ENCODE measurements at places on chromosomes 12 and 14. TPM values are rescaled to one million over a fixed set of nuclear protein-coding genes. Genes with fewer than 3 reads are reported as not detected.

Gene TAS2R43
- 0.53 TPM for total RNA-seq

DNA sequence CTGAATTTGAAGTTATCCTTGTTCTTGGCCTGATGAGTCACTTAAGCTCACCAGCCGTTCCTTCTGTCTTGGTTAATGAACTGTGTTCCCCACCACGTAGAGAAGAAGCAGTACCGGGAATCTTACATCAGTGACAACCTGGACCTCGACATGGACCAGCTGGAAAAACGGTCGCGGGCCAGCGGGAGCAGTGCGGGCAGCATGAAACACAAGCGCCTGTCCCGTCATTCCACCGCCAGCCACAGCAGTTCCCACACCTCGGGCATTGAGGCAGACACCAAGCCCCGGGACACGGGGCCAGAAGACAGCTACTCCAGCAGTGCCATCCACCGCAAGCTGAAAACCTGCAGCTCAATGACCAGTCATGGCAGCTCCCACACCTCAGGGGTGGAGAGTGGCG, 68.2 kb downstream of the FRMD6 start:
- H3K36me3 ChIP-seq, result no peaks in the 10 kb centered on the region
- H3K4me3 ChIP-seq, result no peak overlapping the region
- no peak overlapping the region for H3K27ac ChIP-seq
- H3K4me1 ChIP-seq, result peaks cover 8% of the 10 kb centered on the region
- no peak for DNase-seq

Gene RD3L
- total RNA-seq, result not detected

DNA sequence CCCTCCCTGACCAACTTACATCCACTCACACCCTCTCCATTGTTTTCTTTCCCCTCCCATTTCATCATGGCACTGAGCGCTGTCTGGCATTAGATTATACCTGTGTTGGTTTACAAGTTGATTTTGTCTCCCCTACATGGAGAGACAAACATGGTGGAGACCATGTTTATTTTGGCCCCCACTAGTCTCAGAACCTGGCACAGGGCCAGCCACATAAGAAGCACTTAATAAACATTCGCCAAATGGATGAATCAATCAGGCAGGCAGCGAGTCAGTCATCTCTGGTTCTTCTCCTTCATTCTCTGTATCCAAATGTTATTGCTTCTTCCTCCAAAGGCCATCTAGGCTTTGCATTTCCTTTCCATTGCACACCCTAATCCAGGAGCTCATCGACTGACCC, 177.4 kb downstream of the DPF3 start:
- H3K27me3 ChIP-seq, result peaks cover 7% of the 10 kb centered on the region
- no peak for DNase-seq
- peaks cover 46% of the 10 kb centered on the region for H3K4me1 ChIP-seq
- H3K27ac ChIP-seq, result no peak overlapping the region
- no peak overlapping the region for H3K4me3 ChIP-seq

DNA sequence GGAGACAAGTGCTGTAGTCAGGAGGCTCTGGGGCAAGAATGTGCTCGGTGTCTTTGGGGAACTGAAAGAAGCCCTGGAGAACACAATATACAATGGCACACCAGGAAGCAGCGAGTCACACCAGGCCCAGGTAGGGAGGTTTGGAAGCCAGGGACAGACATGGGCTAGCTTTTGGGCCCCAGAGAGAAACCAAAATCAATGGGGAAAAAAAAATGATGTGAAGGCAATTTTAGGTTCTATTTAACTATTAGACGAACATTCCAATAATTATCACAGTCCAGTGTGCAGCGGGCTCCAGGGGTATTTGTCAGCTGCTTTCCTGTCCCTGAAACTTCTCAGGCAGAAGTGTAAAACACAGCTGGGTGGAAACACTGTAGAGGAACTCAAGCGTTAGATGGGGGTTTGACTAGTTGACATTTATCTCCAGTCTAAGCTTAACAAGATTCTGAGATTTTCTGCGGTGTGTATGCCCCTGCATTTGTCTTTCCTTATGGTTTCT, 21.8 kb upstream of the EGLN3 start:
- no peak for DNase-seq
- no peak overlapping the region for H3K4me3 ChIP-seq
- H3K4me1 ChIP-seq, result no peaks in the 10 kb centered on the region
- peaks cover 3% of the 10 kb centered on the region for H3K27me3 ChIP-seq
- H3K36me3 ChIP-seq, result no peaks in the 10 kb centered on the region

GRCh38 chr12:75350413-75350812, 15.9 kb downstream of the GLIPR1L1 start:
- no peak overlapping the region for H3K27ac ChIP-seq
- H3K4me1 ChIP-seq, result peaks cover 22% of the 10 kb centered on the region
- DNase-seq, result no peak
- H3K27me3 ChIP-seq, result no peaks in the 10 kb centered on the region
- no peak overlapping the region for H3K4me3 ChIP-seq

GRCh38 chr12:53176750-53177149, 3.8 kb upstream of the ZNF740 start:
- H3K4me3 ChIP-seq, result no peak overlapping the region
- no peak for DNase-seq
- H3K27ac ChIP-seq, result no peak overlapping the region
- peaks cover 5% of the 10 kb centered on the region for H3K36me3 ChIP-seq
- no peaks in the 10 kb centered on the region for H3K27me3 ChIP-seq

GRCh38 chr12:116984098-116984497, 73.3 kb downstream of the FBXW8 start:
- H3K27ac ChIP-seq, result no peak overlapping the region
- no peaks in the 10 kb centered on the region for H3K27me3 ChIP-seq
- no peak overlapping the region for H3K4me3 ChIP-seq
- H3K36me3 ChIP-seq, result peaks cover 1% of the 10 kb centered on the region

- no peaks in the 10 kb centered on the region for H3K4me1 ChIP-seq
- H3K27me3 ChIP-seq, result no peaks in the 10 kb centered on the region
- no peak overlapping the region for H3K4me3 ChIP-seq
- DNase-seq, result no peak
Measured at GRCh38 chr12:24025153-24025798, 75.8 kb upstream of the SOX5 start.

Gene MYH6
- total RNA-seq, result 0.23 TPM

Data from activated CD8-positive, alpha-beta memory T cell treated with anti-CD3 and anti-CD28 coated beads, Interleukin-2, amount 10 ng/mL, durations not matched to agents 7 days and 5 days (primary cell).